Iris pigment epithelial cell (primary cell): ENCODE measurements at places on chromosomes 12 and 14.
A peak's percentile ranks its signal among the peaks of the same experiment; 100 is the strongest.

DNA sequence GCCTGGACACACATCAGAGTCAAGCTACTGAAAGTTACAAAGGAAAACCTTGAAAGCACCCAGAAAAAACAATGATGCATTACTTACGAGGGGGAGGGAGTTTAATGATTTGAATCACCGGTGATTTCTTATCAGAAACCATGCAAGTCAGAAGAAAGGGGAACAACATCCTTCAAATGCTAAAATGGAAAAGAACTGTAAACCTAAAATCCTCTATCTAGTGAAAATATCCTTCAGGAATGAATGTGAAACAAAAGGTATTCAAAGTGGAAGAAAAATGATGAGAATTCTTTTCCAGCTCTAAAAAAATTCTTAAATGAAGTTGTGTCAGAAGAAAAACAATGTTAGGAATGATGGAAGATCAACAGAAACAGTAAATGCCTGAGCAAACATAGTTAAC is 16.8 kb downstream of the SCAF11 start:
- DNase-seq, result peak; percentile 49

DNA sequence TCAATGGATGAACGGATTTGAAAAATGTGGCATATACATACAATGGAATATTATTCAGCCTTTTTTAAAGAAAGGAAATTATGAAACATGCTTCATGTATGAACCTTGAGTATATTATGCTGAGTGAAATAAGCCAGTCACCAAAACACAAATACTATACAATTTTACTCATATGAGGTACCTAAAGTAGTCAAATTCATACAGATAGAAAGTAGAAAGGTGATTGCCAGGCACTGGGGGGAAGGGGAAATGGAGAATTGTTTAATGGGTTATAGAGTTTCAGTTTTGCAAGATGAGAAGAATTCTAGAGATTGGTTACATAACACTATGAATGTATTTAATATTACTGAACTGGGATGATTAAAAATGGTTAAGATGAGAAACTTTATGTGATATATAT is 171.4 kb downstream of the TMTC3 start:
- no peak for DNase-seq

DNA sequence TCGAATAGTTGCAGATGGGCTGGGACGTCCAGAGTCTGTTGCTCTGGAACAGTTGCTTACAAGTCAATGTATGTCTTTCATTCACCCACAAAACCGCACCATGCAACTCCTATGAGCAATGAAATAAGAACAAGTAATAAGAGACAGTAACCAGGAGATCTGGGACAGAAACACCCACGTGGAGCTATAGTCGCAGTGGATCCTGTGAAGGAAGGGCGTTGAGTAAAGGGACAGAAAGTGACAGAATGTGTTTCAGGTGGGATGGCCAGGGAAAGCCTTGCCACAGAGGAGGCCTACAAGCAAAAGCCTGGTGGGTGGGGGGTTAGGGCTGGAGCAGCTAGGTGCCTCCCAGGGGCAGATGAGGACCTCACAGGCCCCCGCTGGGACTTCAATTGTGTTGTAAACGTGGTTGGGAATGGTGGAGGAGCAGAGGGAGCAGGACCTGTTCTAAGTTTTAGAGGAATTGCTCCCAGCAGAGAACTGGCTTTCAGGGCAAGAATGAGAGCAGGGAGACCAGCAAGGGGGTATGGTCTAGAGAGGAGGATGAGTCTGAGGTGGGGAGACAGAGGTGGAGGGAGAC is 86.7 kb upstream of the FZD10 start:
- DNase-seq, result no peak

GRCh38 chr12:75818863-75819262 is 212.7 kb downstream of the PHLDA1 start:
- DNase-seq, result peak; percentile 50
